Hematopoietic multipotent progenitor cell (in vitro differentiated cells): ENCODE measurements at places on chromosomes 11 and 22. TPM values are rescaled to one million over a fixed set of nuclear protein-coding genes. Genes with fewer than 3 reads are reported as not detected.

DNA sequence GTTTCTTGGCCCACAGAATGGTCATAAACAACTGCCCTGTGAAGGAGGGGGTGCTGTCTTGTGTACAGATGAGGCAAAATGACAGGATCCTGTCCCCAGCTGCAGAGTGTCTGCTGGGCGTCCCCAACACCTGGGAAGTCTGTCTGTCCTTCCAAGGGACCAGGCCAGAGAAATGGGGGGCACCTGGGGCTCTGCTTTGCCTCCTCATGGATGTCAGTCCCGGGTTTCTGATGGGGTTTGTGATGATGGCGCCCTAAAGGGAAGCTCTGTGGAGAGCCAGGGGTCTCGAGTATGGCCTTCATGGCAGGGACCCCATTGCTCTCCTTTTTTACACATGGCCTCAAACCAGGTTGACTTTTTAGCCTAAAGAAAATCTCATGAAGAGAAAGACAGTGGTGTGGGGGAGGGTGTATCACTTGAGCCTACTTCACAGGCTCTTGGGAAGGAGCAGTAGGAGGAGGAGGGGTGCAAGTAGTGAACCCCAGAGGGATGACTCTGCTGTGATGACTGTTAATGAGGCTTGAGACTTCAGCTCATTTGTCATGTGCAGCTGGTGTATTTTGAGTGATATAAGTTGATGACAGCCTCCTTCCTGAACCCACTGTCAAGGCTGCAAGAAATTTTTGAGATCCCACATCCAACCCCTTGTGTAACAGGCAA is 40.6 kb upstream of the TUB start:
- no peak for DNase-seq

DNA sequence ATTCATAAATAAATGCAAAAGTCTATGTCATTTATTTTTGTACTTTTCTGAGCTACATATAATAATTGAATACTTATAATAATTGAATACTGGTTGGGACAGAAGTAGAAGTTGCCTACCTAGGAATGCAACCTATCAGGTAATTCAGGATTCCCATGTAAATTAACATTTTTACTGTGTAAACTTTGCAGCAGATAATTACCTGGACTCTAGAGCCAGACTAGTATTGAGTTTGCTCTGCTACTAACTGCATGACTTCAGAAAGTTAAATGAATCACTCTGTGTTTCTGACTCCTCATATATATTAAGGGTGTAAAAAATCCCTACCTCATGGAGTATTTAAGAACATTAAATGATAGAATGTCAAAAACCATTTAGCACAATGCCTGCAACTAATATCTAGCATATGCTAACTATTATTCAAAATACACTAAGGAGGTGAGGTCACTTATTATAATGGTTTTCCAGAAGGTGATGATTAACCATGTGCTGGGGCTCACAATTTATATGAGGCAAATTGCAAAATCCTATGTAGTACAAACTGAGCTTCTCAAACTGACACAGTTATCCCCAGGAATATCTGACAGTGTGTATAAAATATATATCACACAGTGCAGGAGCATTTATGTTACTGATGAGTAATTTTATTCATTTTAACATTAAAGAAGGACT is 138.1 kb upstream of the ANO3 start:
- no peak for DNase-seq

DNA sequence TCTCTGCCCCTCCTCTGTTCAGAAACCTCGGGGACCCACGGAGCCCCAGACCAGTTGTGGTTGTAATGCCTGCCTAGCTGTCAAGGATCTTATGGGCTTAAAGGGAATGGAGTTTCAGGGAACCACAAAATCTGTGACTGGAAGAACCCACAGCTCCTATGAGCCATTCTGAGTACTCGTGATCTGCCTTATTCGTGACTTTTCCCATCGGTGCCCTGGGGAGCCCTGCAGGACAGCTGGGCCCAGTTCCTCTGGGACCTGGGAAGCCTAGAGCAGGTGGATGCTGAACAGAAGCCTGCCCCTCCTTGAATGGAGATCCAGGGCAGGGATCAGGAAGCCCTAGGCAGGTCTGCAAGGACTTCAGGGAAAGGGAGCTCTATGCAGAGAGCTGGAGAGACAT is 42.1 kb upstream of the TTC12 start:
- no peak for DNase-seq

GRCh38 chr11:123193742-123194141 is 1.3 kb downstream of the CLMP start:
- no peak for DNase-seq

The BDNF gene
- total RNA-seq = under 0.01 TPM
